Fibroblast of skin of left quadriceps (primary cell): ENCODE measurements at places on chromosomes 5 and 9.

GRCh38 chr5:87051502-87052113 is 216.1 kb upstream of the RASA1 start:
- no peak for DNase-seq

- DNase-seq: no peak
Observed at GRCh38 chr9:32405506-32405905, 21.1 kb downstream of the ACO1 start.

DNA sequence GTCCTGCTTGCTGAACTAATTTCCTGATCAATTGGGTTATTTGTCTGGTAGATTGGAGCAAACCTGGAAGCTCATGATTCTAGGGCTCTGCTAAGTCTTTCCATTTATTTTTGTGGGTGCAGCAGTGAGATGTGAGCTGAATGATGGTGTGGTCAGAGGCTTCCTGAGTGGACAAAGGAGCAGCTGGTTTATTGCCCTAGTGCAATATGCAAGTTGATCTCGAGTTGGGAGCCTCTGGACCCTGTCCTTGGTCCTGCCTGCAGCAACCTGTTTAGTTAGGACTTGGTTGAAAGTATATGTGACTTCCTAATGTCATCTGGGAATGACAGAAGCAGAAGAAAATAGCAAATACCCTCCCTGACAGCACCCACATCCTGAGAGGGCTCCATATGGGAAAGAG is 4.2 kb upstream of the UNC5A start:
- no peak for DNase-seq

- DNase-seq: no peak
Observed at GRCh38 chr9:70413464-70413798, 1.0 kb downstream of the KLF9 start.

DNA sequence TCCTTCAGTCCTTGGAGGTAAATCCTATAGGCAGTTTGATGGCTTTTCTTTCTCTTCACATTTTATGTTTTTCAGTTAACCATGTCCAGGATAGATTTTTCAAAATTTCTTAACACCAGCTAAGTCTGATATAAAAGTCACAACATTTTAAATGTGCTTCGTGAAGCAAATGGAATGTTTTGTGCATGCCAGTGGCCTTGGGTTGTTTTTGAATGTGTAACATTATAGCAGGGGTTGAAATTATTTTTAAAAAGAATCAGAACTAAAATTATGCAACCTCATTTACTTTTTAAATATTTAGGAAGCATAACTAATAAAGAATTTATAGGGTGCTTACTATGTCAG is 201.1 kb downstream of the ARHGEF28 start:
- DNase-seq: no peak

DNA sequence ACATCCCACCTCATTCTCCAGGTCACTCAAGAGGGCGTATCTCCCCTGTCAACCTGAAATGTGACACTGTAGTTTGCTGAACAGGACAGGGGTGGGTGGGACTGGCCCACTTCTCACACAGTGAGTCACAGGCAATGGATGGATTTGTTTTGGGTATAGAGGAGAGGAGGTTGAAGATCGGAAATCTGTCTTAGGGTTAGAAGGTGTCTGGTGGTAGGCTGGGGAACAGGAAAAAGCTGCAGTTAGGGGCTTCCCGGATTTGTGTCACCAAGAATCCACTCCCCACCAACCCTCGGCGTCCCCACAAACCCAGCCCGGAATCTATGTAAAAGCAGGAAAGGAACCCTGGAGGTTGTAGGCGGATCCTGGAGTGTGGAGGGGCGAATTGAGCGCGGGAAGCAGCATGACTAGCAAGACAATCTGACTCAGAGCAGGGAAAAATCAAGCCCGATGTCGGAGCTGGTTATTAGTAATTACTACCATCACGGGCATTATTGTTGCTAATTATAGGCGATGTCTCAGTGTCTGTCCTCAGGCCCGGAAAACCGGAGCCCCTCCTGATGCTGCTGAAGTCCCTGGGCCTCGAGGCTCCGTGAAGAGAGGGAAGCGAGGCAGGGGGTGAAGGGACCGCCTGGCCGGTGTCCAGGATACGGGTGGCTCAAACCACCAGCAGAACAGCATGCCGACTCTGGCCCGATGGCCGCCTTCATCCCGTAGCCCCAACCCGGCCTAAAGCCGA is 1.7 kb upstream of the IRX1 start:
- no peak for DNase-seq

DNA sequence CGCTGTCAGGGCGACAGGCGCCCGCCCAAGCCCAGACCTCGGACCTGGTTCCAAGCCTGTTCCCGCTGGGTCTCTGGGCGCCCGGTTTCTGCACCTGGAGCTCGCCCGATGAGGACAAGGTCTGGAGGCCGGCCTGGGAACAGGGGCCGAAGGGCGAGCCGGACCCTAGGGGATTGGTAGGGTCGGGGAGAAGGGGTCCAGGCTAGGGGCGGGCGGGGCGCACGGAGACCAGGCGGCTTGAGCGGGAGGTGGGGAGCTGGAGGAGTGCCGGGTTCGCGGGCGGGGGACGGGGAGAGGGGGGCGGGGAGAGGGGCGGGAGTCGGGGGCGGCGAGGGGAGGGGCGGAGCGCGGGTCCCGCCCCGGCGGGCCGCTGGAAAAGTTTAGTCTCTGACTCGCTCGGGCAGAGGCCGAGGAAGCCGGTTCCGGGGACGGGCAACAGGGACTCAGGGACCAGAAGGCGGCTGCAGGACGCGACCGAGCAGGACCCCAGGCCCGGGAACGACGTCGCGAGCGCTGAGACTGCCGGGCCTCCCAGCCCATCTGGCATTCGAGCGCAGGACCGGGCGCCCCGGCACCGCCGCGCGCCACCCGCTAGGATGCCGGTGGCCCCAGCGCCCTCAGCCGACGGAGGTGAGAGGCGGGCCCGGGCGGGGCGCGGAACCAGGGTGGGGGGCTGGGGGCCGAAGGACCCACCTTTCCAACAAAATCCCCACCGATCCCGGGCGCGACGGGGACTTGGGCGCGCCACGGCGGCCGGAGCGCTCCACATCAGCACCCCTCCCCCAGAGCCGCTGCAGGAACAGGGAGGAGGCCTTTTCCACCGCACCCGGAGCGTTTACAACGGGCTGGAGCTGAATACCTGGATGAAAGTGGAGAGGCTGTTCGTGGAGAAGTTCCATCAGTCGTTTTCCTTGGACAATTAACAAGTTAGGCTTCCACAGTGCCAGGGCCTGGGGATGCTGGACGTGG is at the start of gene S1PR3:
Gene S1PR3, plus strand, starts transcription at position 403 of the 969 bp plus-strand sequence. CDS start 9,733 bp downstream, outside the sequence.
- no peak for DNase-seq
